C1 segment of cervical spinal cord (tissue), 14 donors: ENCODE measurements at places on chromosomes 16 and 17.

DNA sequence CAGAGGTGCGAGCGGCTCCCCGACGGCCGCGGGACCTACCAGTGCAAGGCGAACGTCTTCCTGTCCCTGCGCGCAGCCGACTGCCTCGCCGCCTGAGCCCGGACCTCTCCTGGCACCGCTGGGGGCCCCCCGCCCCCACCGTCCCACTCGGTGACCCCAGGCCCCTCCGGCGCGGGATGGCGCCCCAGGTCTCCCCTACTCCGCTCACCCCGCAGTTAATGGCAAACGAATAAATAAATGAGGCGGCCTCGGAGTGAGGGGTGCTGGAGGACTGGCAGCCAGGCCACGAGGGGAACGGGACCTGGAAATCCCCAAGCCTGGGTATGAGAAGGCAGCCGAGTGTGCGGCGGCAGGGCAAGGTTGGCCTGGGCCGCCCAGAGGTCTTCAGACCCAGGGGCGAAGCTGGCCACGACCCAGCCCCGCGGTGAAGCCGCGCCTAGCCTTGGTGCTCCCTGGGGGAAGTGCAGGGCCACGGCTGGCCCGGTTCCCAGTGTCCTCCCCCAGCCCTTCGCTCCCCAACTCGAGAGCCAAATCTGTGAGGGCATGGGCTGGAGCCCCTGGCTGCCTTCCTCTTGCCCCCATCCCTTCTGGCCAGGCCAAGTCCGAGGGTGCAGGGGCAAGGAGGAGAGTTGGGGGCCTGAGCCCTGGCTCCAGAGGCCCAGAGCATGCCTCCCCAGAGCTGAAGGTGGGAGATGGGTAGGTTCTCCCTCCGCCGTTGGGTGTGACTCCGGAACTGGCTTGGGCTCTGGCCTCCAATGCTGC is 796 bp downstream of the NPB start:
- DNase-seq: no peak

DNA sequence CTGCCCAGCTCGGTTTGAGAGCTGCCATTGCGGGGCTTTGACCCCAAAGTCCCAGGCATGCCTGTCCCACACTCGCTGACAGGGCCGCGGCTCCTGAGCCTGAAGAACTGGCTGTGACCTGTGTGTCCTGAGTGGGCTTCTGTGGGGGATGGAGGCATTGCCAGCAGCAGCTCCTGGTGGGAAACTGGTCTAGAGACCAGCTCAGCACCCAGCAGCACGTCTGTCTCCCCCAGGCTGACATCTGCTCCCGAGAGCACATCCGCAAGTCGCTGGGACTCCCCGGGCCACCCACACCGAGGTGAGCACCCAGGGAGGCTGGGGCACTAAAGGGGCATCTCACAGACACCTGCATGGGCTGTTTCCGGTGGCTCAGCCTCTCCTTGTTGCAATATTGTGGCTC is 13.4 kb downstream of the ENDOV start:
- no peak for DNase-seq

GRCh38 chr16:56357241-56357764 is 68.0 kb downstream of the AMFR start:
- no peak for DNase-seq

DNA sequence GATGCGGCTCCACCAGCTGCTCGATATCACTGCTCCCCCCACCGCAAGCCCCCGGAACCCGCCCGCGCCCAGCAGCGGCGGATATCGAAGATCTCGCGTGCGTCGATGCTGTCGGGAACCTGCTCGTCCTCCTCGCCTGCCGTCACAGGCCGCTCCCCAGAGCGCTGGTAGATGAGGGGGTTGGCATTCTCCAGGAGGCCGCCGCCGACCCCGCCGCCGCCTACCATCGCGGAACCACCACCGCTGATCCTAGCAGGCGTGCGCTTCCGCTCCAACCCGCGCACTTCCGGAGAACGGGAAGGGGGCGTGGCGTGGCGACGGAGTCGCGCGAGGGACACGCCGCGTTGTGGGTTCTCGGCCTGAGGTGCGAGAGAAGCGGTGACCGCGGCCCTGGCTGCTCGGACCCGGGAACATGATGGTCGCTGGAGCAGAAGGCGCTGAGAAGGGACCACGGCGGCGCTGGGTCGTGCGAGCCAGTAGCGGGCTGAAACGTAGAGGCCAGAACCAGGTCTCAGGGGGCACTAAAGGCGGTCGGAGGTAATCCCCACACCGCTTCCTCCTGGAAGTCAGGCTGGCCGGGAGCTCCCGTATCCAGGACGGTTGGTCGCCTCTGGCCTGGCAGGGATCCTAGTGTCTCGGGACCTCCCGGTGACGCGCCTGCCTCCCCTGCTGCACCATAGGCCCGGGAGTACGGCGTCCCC is at the start of gene CIAO2B:
TSS of gene CIAO2B (minus strand) at position 265 of the 701 bp plus-strand sequence. CDS start at position 227, 38 bp downstream.
- DNase-seq: peak; percentile 86

GRCh38 chr16:78903237-78903636 is 697.3 kb downstream of the MAF start:
- no peak for DNase-seq

GRCh38 chr17:66177048-66177447 is 14.9 kb downstream of the CEP112 start:
- no peak for DNase-seq

- DNase-seq: no peak
Observed at GRCh38 chr17:31068291-31068690, 26.5 kb upstream of the NF1 start.

GRCh38 chr16:85353839-85354685 is 241.8 kb upstream of the CIBAR2 start:
- DNase-seq: no peak

- DNase-seq: no peak
Observed at GRCh38 chr17:47935961-47936360, 5.4 kb upstream of the PNPO start.

DNA sequence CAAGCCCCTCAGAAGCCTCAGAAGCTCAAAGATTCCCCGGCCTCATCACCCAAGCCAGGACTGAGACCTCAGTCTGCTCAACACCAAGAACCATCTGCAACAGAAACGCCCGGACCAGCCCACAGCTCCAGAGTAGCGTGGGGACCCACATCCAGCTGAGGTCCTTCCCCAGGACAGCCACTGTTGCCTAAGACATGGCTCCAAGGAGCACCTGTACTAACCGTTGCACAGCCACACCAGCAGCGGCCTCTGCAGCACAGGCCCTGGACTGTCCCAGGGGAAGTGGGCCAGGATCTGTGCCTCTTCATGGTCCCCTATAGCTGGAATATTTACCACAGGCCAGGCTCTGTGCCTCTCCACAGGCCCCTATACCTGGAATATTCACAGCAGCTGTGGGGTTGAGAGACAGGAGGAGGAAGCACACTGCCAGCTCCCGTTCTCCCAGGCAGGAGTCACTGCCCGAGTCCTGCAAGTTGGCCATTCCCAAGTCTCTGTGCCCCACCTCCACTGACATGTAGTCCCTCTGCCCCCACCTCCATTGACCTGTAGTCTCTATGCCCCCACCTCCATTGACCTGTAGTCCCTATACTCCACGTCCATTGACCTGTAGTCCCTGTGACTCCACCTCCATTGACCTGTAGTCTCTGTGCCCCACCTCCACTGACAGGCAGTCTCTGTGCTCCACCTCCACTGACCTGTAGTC is 38.5 kb downstream of the RPH3AL start:
- DNase-seq: no peak

DNA sequence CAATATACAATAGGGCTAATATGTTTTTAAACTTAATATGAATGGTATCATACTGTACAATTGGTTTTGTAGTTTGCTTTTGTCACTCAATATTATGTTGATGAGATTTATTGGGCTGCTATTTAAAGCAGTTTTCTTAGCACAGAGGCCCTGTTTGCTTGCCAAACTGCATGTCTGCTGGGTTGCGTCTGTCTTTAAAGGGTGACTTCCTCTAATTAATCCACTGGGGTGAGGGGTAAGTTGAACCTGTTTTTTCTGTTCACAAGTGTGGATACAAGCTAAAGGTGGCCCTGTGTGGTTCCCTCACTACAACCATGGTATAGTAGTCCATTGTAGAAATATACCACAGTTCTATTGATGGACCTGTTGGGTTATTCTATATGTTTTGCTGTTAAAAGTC is 19.7 kb downstream of the TTC19 start:
- DNase-seq: no peak

DNA sequence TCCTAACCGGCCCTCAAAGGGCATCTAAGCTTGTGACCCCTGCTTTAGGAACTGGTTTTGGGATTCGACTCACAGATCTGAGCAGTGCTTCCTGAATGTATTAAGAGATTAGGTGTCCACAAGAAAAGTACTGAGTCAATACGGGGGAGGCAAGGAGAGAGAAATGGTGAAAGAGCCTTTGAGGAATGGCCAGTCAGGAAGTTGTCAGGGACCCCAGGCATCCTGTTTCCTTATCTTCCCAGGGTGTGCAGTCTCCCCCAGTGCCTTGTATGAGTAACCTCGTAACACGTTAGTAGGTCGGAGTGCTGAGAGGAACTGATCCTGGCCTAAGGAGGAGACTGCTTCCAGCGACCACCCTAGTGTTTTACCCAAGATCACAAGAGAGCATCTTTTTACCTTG is 16.4 kb upstream of the TMED6 start:
- no peak for DNase-seq

DNA sequence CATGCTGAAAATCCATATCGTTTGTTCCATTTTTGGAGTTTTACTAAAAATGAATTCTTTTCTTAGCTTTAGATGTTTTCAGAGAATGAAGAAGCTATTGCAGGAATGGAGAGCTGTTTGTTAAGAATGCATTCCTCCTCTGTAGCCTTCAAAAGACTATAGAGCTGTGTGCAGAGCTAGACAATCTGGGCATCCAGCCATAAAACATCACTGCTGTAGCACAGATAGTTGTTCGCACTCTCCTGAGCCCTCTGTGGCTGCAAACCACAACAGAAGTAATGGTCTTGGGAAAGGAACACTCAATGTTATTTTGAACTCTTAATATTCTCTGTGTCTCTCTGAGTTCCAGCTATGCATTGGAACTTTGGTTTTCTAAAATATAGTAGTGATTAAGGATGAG is 4.9 kb downstream of the TNRC6C start:
- DNase-seq: no peak

DNA sequence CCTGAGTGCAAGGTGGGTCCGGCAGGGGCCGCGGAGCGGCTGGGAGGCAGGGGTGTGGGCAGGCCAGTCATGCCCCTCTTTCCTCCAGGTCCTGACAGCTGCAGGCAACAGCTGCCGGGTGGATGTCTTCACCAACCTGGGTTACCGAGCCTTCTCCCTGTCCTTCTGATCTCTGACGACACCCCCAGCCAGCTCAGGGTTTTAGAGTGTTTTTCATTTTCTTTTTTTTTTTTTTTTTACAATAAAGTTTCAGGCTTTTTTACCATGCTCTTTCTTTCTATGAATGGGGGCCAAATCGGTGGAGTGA is 3.6 kb downstream of the THOC6 start:
- DNase-seq: no peak

DNA sequence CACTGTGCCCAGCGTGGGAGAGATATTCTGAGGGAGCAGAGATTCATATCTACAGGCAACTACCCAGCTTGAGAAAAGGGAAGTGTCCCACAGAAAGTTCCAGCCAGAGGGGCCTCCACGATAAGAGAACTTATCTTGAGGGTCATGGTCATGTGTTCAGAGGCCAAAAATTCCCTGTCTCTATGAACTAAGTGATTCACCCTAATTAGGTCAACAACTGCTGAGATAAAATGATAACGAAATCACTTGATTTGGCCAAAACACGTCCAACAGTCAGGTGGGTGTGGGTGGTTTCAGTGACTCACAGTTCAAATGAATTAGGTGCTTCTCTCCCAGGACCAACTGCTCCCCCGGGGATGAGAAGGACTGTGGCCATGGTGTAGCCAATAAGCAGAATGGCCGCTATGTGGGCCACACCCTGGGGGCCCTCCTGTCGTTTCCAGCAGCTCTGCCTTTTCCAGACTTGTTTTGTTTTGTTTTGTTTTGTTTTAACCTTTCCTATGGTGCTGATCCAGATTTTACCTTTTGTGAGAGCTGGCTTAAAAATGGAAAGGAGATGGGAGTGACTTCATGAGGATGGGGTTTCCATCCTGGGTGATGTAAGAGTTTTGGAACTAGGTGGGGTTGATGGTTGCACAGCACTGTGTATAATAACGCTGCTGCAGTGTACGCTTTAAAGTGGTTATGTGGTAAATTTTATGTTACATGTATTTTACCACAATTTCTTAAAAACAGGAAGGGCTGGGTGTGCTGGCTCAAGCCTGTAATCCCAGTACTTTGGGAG is 8.7 kb downstream of the DNAI2 start:
- DNase-seq: no peak

DNA sequence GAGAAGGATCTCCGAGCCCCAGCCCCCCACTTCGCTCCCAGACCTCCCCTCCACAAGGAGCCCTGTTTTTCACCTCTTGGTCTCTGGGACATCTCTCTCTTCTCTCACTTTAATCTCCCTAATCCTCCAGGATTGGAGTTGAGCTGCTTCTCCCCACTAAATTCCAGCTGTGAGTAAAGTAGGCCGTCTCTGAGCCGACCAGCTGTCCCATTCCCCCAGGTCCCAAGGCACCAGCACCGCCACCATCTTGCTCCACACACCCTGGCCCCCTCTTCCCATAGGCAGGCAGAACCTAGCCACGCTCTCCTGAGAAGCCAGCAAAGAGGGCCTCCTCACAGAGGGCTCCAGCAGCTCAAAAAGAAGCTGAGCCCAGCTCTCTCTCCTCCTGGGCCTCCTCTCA is 878 bp downstream of the DLG4 start:
- DNase-seq: no peak

- peak; percentile 48 for DNase-seq
Observed at GRCh38 chr17:60602385-60602742, 2.4 kb downstream of the PPM1D start.

DNA sequence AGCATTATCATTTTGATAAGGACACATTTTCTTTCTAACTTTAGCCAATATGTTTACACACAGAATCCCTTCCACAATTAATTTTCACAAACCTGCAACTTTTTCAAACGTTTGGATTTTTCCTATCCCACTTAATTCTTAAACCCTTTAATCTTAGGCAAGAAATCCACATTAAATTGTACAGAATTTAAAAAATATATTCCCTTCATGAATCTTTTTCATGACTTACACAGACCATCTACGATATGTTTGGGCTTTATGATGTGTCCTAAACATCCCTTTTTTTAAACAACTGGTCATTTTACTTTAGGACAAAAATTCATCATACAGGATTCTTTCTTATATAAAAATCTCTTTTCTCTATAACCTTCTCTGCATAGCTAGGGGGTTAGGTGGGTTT is 241.5 kb upstream of the CNTNAP4 start:
- no peak for DNase-seq

GRCh38 chr17:41215681-41216080 is 10.8 kb upstream of the KRTAP9-2 start:
- DNase-seq: no peak
